Stimulated activated naive CD8-positive, alpha-beta T cell treated with anti-CD3 and anti-CD28 coated beads, Interleukin-15, amount 100 ng/mL, for 72 hours (primary cell): ENCODE measurements at places on chromosomes 1 and 21.

- DNase-seq, result no peak
These were observed 262.2 kb upstream of the POU3F1 start for GRCh38 chr1:38308780-38309179.

- DNase-seq, result no peak
These were observed 9.1 kb upstream of the PCNX2 start for GRCh38 chr1:233304489-233305102.

DNA sequence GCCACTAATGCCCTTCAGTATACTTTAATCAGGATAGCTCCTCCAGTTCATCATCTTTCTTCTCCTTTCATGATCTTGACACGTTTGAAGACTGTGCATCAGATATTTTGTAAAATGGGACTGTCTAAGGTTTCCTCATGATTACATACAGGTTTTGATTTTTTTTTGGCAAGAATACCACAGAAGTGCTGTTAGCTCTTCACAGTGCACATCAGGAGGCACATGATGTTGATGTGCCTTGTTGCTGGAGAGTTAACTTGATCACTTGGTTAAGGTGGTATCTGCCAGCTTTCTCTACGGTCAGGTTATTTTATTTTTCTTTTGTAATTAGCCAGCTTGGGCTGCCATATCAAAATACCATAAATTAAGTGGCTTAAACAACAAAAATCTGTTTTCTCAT lies 128.6 kb upstream of the IVNS1ABP start:
- no peak for DNase-seq

DNA sequence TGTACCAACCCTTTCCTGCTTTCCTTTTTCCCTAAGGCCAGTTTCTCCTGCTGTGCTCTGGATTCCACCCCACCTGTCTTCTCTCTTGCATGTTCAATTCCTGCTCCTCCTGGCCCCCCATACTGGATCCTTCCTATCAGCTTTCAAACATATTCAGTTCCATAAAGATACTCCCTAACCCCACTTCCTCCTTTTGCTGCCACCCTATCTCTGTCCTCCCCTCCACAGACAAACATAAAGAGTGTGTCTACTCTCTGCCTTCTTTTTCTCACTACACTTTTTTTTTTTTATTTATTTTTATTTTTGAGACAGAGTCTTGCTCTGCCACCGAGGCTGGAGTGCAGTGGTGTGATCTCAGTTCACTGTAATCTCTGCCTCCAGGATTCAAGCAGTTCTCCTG lies 16.9 kb upstream of the RPF1 start:
- DNase-seq, result no peak

DNA sequence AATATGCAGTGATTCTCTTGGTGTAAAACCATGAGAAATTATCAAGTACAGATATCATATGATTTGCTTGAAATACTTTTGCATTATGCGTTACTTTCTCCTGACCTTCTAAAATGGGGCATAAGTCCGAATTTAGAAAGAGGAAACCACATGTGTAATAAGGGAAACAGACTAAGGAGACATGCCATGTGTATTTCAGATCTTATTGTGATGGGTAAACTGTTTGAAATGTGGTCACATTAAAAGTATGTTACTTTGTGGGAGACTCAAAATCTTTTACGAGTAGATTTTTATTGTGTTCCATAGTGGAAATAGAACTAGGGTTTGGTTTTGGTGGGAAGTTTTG lies 173.0 kb downstream of the NFIA start:
- no peak for DNase-seq

DNA sequence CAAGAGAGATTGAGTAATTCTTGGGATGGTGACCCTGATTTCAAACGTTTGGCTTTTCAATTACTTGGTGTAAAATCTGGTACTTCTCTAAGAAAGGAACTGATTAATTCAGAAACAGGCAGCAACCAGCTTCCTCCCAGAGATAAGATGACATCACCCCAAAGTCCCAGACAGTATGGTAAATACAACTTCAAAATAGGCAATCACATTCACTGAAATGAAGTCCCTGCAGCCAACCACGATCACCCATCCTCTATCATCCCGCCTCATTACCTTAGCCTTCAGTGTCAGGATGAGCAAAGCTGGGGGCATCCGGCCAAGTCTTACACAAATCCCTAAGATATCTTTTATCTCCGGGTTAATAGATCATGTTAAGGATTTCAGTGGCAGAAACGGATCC lies 26.4 kb upstream of the RUNX1 start:
- DNase-seq, result no peak

- no peak for DNase-seq
These were observed 147.5 kb downstream of the ZC3H11B start for GRCh38 chr1:219465212-219466093.

GRCh38 chr21:36628106-36628505 lies 70.8 kb upstream of the SIM2 start:
- DNase-seq, result no peak

- DNase-seq, result peak; percentile 72
These were observed 606 bp downstream of the DENND1B start for GRCh38 chr1:197774466-197775281.

DNA sequence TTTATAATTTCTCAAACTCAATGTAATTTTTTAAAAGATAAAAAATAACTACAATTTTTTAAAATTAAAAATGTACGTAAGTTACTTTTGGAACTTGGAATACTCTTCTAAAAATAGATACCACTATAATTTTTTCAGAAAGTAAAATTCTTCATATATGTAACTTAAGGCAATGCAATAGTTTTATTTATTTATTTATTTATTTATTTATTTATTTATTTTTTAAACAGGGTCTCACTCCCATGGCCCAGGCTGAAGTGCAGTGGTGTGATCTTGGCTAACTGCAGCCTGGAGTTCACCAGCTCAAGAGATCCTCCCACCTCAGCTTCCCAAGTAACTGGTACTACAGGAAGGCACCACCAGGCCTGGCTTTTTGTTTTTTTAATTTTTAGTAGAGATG lies 3.1 kb upstream of the KRTAP23-1 start:
- no peak for DNase-seq

DNA sequence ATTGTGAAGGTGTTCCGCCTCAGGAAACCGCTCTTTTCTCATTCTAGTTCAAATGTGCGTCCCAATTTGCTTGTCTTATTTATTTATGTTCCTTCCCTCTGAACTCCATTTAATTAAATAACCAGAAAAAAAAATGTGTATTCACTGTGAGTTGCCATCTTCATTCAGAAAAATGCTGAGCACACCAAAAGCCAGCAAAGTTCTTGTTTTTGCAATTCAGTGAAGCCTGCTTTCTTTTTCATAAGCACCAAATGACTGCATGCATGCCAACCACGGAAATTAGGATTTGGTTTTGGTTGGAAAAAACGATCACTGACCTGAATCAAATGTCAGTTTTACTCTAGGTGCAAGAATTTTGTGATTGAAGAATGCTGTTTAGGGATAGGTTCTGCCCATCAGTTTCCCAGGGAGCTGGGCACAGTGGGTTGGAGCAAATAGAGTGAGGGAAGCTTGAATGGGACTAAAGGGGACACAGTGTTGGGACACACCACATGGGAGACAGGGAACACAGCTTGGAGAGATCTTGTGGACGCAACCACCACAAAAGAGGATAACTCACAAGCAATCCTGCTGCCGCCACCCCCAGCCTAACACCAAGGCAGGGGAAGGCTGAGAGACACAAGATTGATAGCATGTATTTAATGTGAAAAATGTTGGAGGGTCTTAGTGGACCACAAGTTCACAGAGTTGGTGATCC lies 183.4 kb upstream of the GALNT2 start:
- DNase-seq, result no peak

GRCh38 chr1:247401310-247402119 lies 14.5 kb upstream of the NLRP3 start:
- no peak for DNase-seq

GRCh38 chr21:17402937-17403336 lies 109.9 kb upstream of the CXADR start:
- DNase-seq, result no peak

DNA sequence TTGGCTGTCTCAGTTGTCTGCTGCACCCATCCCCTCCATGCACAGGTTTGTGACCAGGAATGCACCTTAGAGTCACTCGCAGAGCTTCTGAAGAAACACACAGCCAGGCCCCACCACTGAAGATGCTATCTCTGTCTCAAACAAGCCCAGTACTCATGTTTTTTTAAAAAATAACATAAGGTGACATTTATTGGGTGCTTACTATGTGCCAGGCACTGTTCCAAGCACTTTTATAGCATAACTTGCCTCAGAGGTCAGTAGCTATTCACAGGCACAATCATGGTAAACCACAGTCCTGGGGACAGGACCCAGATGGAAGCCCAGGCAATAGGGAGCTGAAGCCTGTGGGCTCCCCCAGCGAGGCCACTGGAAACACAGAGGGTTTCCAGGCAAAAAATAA lies 8.8 kb upstream of the ATP13A2 start:
- no peak for DNase-seq

DNA sequence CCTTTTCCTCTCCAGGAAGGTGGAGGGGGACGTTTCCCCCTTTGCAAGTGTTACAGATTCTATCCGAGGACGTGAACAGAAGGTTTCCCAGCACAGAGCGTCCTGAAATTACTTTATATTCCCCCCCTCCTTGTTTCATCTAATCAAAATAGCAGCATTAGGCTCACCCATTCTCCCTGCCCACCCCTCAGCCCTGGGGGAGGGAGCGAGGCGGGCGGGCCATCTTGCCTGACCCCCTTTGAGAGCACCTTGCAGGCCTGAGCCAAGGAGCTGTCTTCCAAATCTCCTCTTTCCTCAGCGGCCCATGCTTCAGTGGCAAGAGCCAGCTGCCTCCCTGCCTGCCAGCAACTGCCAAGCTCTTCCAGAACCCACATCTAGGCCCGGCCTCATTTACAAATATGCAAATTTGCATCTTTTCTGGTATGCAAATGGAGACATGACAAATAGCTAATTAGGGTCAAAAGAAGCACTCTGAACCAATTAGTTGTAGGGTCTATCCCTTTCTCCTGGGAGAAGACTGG lies 69.1 kb upstream of the POU3F1 start:
- DNase-seq, result no peak

DNA sequence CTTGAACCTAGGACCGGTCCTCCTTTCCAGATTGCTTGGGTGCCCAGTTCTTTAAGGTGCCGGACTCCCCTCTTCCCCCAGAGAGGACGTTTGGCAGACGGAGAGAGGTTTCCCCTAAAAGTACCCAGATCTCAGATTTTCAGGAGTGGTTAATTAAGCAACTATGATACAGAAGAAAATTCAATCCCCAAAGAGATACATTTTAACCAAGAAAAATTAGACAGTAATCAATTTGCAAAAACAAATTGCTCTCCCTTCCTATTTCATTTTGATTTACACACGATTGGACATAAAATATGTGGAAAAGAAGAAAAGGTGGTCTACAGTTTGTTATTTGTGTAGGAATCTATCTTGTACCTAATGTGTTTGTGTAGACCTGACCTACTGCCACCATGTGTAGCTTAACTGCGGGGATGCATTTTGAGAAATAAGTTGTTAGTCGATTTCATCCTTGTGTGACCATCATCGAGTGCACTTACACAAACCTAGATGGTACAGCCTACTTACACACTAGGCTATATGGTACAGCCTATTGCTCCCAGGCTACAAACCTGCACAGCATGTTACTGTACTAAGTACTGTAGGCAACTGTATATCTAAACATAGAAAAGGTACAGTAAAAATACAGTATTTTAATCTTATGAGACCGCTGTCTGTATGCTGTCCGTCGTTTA lies 755 bp downstream of the RPAP2 start:
- no peak for DNase-seq

DNA sequence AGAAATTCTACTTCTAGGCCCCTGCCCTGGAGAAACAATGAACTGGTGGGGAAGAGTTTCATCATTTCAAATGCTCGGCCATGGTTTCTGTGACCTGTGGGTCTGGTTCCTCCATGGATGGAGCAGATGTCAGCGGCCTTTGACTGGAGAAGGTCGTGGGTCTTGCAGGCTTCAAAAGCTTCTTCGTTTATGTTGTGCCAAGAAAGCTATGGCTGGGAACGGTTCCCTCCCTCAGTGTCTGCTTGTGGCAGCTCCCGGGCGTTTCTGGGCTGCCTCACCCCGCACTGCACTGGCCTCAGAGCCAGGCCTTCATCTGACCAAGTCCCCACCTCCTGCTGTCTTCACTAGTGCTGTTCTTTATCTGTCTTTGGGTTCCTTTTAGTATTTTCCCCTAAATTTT lies 46.4 kb upstream of the POFUT2 start:
- DNase-seq, result no peak

DNA sequence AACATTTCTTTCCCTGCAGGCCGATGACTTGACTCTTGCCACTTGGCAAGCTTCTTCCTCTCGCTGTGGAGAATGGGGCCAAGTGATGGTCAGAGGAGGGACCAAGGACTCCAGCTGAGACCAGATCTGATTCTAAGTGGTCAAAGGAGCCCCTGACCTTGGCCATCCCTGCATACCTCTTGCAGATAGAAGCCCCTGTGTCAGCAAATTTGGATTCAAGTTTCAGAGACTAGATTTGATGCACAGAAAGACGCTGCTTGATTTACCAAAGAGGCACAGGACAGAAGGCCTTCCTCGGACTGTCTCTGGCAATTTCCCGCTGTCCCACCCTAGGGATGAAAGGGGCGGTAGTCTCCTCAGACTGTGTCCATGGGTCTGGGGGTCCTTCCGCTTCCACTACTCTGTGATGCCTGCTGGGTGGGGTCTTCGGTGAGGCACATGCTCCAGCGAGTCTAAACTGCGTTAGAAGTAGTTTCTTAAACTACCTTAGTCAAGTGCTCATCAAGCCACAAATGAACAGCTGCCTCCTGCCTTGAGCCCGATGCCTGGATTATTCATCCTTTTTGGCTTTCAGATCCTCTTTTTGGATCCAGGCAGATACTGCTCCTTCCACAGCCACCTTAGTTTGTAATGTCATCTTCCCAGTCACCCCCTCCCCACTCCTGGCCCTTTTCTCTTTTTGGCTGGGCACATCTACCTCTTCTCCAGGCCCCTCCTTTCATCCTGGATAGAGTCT lies 31.8 kb upstream of the RBM15 start:
- no peak for DNase-seq

GRCh38 chr1:200535605-200536004 lies 84.9 kb downstream of the KIF14 start:
- DNase-seq, result peak; percentile 5

DNA sequence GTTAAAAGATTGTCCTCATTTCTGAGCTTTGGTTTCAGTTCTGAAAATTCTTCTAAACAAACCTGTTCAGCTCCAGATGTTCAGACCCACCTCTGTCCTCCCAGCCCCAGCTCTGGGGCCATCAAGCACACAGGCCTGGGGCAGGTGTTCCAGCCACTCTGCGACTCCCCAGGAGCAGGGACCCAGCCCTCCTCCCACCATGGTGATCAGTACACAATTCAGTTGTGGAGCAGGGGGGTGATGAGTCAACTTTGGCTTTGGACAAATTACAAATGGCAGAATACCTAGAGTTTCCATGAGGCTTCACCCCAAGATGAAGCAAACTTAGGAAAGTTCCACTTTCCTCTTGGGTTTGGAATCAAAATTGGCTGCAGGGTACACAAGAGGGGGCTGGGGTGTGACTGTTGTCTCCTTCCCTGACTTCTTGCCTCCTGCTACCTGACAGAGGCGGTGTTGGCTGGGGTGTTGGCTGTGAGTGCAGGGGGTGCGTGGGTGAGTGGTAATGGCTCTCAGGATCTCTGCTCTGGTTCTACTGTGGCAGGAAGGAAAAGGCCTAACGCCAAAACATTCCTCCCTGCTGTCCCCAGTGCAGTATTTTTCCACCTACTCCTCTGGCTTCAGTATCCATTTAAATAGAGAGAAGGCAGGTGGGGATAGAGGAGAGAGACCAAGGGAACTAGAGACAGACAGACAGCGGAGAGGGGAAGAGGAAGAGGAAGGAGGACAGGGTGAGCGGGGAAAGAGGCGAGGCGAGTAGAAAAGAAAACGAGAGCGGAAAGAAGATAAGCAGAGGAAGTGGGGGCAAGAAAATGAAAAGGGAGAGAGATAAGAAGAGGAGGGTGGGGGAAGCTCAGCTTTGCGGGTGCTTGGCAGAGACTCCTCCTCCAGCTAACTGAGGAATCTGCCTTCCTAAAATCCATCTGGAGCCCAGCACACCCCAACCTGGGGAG lies 20.6 kb upstream of the LRRN2 start:
- no peak for DNase-seq
